Memory B cell (primary cell): ENCODE measurements at places on chromosomes 1 and 21.
A peak's percentile ranks its signal among the peaks of the same experiment; 100 is the strongest.

DNA sequence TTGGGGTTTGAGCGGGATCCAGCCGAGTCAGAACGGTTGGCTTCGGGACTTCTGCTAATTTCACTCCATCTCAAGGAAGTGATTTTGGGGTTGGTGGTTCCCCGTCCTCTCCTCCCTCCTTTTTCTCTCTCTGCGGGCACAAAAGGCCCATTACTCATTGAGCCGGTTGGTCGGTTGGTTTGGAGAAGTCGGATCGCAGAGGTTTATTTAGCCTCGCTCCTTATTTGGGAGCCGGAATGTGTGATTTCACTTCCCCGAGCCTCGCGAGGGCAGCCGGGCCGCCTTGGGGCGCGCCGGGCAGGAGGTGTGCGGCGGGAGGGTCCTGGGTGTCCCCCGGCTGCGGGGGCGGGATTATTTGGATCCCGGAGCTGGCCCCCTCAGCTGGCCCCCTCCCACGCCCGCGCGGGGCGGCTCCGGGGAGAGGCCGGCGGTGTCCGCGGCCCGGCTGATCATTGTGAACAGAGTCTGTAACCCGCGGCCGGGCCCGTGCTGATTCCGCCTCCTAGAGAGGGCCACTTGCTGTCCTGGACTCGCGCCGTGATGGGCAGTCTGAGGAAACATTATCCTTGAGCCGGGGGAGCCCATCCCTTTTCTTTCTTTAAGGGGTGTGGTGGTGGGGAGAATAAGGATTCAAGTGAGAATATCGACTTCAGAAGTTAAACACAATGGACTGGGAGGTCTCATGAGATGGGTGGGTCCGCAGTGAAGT lies 1.2 kb downstream of the MAPKAPK2 start:
- peaks cover 6% of the 10 kb centered on the region for H3K36me3 ChIP-seq
- H3K4me1 ChIP-seq: peaks cover 58% of the 10 kb centered on the region
- no peaks in the 10 kb centered on the region for H3K27me3 ChIP-seq
- H3K27ac ChIP-seq: peak overlapping the region; percentile 94
- peak overlapping the region; percentile 97 for H3K4me3 ChIP-seq

- peaks cover 8% of the 10 kb centered on the region for H3K27me3 ChIP-seq
- no peak for DNase-seq
- no peaks in the 10 kb centered on the region for H3K36me3 ChIP-seq
- no peak overlapping the region for H3K4me3 ChIP-seq
- no peaks in the 10 kb centered on the region for H3K4me1 ChIP-seq
Measured at GRCh38 chr1:47683401-47683800, 245.6 kb downstream of the FOXD2 start.

DNA sequence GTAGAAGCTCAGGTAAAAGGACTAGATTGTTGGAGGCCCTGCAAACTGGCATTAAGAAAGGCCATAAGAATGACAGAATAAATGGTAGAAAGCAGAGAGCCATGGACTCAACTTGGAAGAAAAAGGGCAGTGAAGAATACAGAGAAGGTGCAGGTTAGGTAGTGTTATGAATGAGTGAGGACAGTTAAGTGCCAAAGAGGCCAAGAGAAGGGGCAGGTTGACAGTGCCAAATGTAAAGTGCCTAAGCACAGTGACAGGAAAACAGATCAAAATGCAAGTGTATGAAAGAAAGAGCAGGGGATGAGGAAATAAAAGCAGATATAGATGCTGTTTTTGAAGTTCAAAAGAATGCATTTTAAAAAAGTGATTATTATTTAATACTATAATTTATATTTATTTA lies 43.7 kb downstream of the INTS7 start:
- H3K27ac ChIP-seq: no peak overlapping the region
- peaks cover 8% of the 10 kb centered on the region for H3K36me3 ChIP-seq
- DNase-seq: no peak

- H3K4me1 ChIP-seq: no peaks in the 10 kb centered on the region
- H3K4me3 ChIP-seq: no peak overlapping the region
- no peak overlapping the region for H3K27ac ChIP-seq
- no peak for DNase-seq
Measured at GRCh38 chr1:81432059-81432458, 368.7 kb upstream of the ADGRL2 start.

GRCh38 chr1:121417325-121417923 lies 232.6 kb downstream of the SRGAP2C start:
- no peak overlapping the region for H3K27ac ChIP-seq
- DNase-seq: no peak
- H3K27me3 ChIP-seq: peaks cover 6% of the 10 kb centered on the region
- H3K36me3 ChIP-seq: peaks cover 2% of the 10 kb centered on the region
- peaks cover 8% of the 10 kb centered on the region for H3K4me1 ChIP-seq

DNA sequence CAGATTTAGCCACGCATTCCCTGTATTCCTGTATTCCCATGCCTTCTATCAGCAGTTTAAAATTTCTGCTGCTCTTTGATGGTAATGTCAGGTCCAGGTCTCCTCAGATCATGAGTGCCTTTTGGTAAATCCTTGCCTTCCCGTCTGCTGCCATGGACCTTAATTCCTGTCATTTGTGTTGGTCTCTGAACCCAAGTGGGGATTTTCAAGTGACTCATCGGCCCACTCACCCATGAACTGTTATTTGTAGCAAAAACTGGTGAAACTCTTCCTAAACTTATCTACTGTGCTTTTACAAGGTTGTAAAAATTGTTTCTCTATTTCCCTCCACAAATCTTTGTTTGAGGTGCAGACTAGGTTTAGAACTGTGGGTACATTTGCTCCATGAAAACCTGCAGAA lies 47.4 kb downstream of the ACTN2 start:
- no peaks in the 10 kb centered on the region for H3K36me3 ChIP-seq
- H3K4me3 ChIP-seq: no peak overlapping the region
- no peak overlapping the region for H3K27ac ChIP-seq
- peaks cover 6% of the 10 kb centered on the region for H3K27me3 ChIP-seq

DNA sequence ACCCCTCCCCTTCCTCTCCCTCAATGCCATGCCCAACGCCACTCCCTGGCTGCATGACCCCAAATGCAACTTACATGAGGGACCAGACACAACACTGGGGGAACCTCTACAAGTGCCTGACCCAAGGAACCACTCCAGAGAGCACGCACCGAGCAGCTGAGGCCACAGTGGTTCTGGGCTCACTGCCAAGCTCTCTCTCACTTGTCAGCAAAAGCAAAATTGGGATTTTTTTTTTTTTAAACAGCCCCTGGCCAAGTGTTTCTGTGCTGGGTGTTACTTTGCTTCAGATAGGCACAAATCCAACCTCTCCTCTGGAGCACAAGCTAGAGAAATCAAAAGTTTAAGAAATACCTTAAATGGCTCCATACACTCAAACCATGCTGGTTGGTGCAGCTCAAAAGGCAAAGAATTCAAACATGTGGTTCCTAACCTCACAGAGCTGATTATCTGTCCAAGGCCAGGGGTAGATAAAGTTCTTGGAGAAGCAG lies 363.0 kb downstream of the SETD4 start:
- H3K36me3 ChIP-seq: no peaks in the 10 kb centered on the region
- no peak overlapping the region for H3K4me3 ChIP-seq

DNA sequence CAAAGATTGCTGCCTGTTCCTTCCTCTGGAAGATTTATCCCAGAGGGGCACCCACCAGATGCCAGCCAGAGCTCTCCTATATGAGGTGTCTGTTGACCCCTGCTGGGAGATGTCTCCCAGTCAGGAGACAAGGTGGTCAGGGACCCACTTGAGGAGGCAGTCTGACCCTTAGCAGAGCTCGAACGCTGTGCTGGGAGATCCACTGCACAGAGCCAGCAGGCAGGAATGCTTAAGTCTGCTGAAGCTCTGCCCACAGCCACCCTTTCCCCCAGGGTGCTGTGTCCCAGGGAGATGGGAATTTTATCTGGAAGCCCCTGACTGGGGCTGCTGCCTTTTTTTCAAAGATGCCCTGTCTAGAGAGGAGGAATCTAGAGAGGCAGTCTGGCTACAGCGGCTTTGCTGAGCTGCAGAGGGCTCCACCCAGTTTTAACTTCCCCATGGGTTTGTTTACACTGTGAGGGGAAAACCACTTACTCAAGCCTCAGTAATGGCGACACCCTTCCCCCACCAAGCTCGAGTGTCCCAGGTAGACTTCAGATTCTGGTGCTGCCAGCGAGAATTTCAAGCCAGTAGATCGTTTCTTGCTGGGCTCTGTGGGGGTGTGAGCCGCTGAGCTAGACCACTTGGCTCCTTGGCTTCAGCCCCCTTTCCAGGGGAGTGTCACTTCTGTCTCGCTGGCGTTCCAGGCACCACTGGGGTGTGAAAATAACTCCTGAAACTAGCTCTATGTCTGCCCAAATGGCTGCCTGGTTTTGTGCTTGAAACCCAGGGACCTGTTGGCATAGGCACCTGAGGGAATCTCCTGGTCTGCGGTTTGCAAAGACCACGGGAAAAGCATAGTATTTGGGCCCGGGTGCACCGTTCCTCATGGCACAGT lies 51.1 kb upstream of the PDC start:
- peak overlapping the region; percentile 84 for H3K27ac ChIP-seq
- H3K36me3 ChIP-seq: peaks cover 30% of the 10 kb centered on the region
- H3K4me1 ChIP-seq: peaks cover 12% of the 10 kb centered on the region

DNA sequence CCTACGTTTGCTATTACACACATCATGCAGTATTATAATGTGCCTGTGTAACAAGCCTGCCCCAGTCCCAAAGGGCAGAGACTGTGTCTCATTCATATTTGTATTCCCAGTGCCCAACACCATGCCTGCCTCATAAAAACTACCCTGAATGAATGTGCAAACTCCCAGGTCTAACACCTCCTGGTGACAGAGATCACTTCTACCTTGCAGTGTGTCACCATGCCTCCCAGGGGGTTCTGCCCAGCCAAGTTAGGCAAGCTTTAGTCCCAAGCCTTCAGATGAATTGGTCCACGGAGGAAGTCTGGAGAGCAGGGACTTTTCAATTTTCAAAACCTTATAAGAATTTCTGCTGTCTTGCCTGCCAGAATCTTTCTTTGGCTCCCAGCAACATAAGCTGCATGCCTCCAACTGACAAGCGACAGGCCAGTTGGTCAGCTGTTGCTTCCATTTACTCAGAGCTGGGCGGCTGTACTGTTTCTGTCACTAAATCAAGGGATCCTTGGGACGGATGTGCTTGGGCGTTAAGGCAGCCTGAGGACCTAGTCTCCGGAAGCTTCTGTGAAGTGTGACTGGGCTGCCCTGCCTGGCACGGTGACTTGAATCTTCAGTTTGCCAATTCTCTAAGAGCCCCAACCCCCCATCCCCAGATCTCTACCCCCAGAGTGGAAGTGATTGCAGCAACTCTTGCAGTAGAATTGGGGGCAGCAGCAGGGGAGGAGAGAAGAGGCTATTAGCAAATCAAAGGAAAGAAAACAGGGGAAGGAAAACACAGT lies 1.2 kb downstream of the RXRG start:
- no peak overlapping the region for H3K4me3 ChIP-seq
- no peaks in the 10 kb centered on the region for H3K4me1 ChIP-seq
- H3K27ac ChIP-seq: no peak overlapping the region
- no peak for DNase-seq
- peaks cover 27% of the 10 kb centered on the region for H3K27me3 ChIP-seq

DNA sequence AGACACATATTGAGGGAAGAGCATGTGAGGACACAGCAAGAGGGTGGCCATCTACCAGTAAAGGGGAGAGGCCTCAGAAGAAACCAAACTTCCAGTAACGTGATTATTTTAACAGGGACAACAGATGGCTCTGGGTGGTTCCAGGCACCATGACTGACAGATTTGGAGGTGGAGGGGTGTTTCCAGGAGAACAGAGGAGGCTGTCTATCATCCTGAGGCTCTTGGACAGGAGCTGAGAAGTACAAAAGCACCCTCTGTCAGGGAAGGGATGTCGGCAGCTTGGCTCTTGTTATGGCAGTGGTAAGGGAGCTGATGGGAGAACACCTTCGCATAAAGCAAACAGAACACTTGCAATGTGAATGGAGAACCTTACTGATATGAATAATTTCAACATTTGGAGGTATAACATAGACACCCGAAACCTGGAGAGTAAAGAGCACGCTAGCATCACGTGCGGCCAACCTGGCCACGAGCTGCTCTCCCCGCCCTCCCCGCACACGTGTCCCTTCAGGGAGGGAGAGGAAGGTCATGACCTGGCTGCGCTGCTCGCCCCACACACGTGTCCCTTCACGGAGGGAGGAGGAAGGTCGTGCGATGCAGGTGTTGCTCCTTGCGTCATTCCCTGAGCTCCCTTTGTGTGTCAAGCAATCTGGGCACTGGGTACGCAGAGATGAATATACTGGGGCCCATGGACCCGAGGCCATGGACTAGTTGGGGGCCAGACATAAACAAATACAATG lies 37.5 kb upstream of the NLRP3 start:
- peaks cover 4% of the 10 kb centered on the region for H3K4me1 ChIP-seq
- H3K27ac ChIP-seq: no peak overlapping the region
- no peaks in the 10 kb centered on the region for H3K36me3 ChIP-seq
- no peak for DNase-seq
- H3K27me3 ChIP-seq: peaks cover 13% of the 10 kb centered on the region

DNA sequence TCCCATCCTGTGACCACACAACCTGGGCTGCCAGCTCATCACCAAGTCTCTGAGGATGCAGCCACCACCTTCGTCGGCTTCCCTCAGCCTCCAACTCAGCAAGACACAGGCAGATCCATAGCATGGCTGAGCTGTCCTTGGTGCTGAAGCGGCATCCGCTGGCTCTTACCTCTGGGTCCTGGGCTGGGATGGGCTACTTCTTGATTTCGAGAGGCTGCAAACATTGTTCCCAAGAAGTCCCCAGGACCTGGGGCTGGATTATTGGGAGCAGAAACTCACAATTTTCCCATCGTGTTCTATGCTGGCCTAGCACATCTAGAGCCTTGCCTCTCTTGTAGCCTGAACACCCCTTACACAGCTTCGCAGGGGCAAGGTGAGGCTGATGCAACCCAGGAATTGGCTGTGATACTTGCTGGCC lies 24.9 kb upstream of the C1QA start:
- peaks cover 23% of the 10 kb centered on the region for H3K27me3 ChIP-seq
- no peak overlapping the region for H3K27ac ChIP-seq
- H3K4me1 ChIP-seq: no peaks in the 10 kb centered on the region
- no peaks in the 10 kb centered on the region for H3K36me3 ChIP-seq
- no peak overlapping the region for H3K4me3 ChIP-seq

- DNase-seq: no peak
- H3K27me3 ChIP-seq: peaks cover 37% of the 10 kb centered on the region
- peak overlapping the region; percentile 17 for H3K4me3 ChIP-seq
- no peak overlapping the region for H3K27ac ChIP-seq
- peaks cover 28% of the 10 kb centered on the region for H3K4me1 ChIP-seq
- H3K36me3 ChIP-seq: peaks cover 4% of the 10 kb centered on the region
Measured at GRCh38 chr1:85581802-85582686, 1.5 kb downstream of the CCN1 start.

GRCh38 chr1:3756394-3756793 lies 4.1 kb downstream of the CCDC27 start:
- no peak overlapping the region for H3K27ac ChIP-seq
- peaks cover 9% of the 10 kb centered on the region for H3K27me3 ChIP-seq
- no peak overlapping the region for H3K4me3 ChIP-seq
- DNase-seq: no peak

- DNase-seq: no peak
- no peaks in the 10 kb centered on the region for H3K4me1 ChIP-seq
- no peaks in the 10 kb centered on the region for H3K36me3 ChIP-seq
- peaks cover 5% of the 10 kb centered on the region for H3K27me3 ChIP-seq
Measured at GRCh38 chr1:177800400-177801088, 169.3 kb downstream of the SEC16B start.
